Stimulated activated naive B cell treated with anti-CD40 and anti-IgM and Interleukin-4, amounts not matched to agents 10 μg/mL and 1 μg/mL and 100 μg/mL, for 72 hours (primary cell): ENCODE measurements at places on chromosomes 16 and 17.

DNA sequence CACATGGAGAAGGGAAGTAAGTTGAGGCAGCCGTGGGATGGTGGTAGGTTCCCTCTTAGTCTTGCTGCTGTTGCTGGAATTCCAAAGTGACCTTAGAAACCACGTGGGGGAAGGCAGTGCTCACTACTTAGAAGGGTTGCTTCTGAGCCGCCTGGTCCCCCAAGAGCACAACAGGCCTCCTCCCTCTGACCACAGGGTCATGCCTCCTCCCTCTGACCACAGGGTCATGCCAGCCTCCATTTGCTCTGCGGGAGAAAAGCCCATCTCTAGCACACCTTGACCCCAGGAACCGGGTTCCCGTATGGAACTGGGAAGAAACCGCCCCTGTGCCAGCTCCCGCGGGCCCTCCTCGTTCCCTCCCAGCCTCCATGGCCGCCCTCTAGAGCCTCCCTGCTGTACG lies 13.4 kb upstream of the ZFPM1 start:
- no peak for DNase-seq

GRCh38 chr16:66569131-66569530 lies 2.9 kb downstream of the CMTM1 start:
- DNase-seq = no peak

DNA sequence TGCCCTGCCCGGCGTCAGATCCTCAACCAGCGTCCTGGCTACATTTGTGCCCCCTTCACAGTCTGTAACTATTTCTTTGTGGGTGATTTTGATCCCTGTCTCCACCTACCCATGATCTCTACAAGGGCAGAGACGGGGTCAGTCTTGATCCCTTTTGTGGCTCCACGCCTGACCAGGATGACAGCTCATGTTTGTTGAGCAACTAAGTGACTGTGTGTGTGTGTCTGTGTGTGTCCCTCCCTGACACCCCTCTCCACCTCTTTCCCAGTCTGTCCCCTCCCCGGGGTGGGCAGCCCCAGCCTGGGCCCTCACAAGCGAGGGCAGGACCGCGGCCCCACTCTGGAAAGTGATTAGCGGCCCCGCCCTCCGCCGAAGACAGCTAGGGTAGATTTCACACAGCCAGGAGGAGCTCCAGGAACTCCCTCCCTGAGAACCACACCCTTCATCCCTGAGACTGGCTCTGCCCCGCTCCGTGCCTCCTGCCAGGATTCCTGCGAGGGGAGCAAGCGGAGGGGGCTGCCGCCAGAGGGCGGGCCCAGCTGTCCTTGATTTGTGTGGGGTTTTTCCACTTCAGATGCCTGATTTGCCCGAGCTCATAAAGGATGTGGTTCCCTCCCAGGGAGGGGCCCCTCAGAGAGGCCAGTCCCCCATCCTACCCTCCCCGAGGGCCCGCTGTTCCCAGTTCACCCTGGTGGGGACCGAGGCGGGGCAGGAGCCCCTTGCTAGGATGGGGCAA lies 5.3 kb upstream of the HS3ST6 start:
- DNase-seq = no peak

GRCh38 chr16:23753908-23754593 lies 775 bp upstream of the CHP2 start:
- DNase-seq = no peak

- DNase-seq = no peak
Measured at GRCh38 chr17:21209511-21210175, 4.3 kb downstream of the TMEM11 start.
